Epithelial cell of prostate (primary cell): ENCODE measurements at places on chromosomes 2 and 18.

DNA sequence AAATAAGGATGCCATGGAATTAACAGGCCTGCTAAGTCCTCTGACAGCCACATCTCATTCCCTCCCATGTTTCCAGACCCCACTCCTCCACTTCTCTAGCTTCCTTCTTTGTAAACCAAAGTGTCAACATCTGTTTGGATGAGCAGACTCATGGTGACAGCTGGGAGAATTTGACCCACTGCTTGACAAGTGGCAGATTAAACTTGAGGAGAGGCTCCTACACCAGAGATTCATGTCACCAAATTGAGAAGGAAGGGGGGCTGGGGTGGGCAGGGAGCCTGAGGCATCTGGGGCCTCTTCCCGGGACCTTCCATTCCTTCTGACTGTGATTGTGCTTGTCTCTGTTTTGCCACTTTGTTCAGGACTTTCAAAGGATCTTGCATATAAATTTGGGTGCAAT lies 41.0 kb upstream of the IGFBP5 start:
- no peak for DNase-seq

GRCh38 chr2:58484221-58484620 lies 243.1 kb upstream of the FANCL start:
- DNase-seq, result no peak

GRCh38 chr18:51390702-51391101 lies 193.2 kb upstream of the MEX3C start:
- no peak for DNase-seq

GRCh38 chr2:51404226-51404625 lies 372.3 kb upstream of the NRXN1 start:
- no peak for DNase-seq

DNA sequence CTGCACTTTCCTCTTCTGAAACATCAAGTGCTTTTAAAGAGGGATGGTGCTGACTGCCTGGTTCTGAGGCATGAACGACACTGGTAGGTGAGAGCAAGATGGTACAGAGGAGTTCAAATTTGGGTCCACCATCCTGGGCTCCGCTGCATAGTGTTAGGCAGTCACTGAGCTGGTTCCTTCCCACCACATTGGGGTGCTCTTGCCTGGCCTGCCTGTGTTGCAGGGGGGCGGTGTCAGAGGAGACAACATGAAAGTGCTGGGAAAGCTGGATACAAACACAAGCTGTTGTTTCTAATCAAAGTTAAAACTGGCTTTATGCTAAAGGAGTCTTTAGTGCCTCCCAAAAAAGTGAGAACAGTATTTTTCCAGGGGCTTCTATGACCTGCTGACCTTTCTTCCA lies 258.1 kb downstream of the GBX2 start:
- no peak for DNase-seq

DNA sequence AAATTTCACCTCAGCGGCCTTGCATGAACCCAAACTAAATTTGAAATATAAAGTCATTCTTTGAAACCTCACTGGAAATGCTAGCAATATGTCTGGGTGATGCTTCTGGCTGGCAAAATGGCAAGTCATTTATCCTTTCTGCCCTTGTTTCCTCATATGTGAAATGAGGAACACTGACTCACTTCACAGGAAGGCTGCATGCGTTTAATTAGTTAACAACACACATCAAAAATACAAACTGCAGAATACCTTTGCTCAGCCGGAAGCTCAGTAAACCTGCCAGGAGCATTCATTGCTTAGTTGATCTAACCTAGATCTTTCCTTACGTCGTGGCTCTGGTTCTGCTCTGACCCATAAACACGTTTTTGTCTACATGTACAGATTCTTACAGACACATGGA lies 214.2 kb upstream of the ACVR2A start:
- peak; percentile 6 for DNase-seq

DNA sequence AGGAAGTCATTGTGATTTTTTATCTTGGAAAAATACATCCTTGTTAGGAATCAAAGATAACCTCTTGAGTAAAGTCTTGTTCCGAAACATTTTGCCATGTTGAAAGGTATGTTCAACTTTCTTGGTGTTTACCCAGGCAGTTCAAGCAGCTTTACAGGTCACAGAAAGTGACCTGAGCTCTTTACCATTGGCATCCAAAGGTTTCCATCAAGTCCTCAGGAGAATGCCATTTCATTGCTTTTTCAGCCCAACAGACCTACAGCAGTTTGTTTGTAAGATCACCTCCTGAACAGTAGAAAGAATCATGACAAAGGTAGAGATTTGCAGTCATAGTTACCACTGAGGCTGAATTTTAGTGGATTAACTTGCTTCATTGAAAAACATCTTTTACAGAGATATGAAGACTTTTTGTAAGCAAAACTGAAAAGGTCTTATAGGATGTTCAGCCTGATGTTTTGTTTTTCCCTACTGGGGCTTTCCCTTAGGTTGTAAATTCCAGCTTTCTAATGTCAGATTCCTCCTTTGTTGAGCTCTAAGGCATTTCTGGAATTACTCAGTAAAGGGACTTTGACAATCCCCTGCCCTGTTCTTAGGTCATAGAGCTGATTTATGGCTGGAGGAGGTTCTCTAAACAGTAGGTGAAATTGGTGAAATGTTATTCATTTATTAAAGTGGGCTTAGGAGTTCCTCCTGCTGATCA lies 236.8 kb upstream of the RBMS1 start:
- DNase-seq, result no peak

DNA sequence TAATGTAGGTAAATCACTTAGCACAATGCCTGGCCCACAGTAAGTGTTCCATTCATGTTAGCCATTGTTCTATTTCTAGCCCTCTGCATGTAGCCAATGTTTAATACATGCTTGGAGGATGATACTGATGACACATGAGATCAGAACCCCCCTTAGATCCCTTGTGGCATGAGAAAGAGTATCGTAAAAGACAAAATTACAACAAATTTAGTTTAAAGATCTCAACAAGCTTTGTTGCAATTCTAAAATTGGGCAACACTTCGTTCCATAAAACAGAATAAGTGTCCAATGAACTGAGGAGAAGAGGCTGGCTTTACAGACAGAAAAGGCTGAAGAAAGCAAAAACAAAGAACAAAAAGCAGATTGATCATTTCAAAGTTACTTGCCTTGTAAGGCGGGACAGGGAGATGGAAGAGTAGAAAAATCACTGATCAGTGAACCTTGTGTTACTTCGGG lies 148.7 kb upstream of the SLC1A4 start:
- no peak for DNase-seq

GRCh38 chr2:100453853-100454252 lies 16.4 kb upstream of the NMS start:
- DNase-seq, result no peak

DNA sequence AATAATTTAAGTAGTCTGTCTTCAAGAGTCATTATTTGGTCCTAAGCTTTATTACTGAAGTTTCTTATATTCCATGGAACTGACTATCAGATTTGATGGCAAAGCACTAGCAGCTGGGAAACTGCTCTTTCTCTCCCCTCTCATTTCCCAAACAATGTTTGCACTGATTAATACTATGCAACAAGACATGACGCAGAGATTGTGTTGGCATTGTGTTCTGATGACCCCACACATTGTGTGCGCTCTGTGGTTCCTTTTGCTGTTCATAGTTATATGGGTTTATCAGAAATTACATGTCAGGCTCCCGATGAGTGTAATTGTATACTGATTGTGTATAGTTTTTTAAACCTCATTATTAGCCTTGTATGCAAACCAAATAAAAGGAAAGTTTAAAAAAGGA lies 331.6 kb upstream of the FANCL start:
- no peak for DNase-seq

DNA sequence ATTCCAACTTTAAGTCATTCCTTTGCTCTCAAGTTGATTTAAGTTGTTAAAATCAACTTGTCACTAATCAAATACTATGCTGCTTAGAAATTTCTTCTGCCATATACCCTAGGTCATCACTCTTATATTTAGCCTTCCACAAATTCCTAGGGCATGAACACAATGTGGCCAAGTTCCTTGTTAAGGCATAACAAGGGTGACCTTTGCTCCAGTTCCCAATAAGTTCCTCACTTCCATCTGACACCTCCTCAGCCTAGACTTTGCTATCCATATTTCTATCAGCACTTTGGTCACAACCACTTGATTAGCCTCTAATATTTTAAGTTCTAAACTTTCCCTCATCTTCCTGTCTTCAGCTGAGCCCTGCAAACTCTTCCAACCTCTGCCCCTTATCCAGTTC lies 9.9 kb upstream of the TMEM37 start:
- DNase-seq, result no peak

- DNase-seq, result no peak
Measured at GRCh38 chr2:111673526-111673925, 210.5 kb downstream of the ANAPC1 start.

- no peak for DNase-seq
Measured at GRCh38 chr2:16263241-16263890, 323.0 kb downstream of the MYCN start.

- no peak for DNase-seq
Measured at GRCh38 chr2:190478572-190479195, 55.8 kb downstream of the NEMP2 start.

DNA sequence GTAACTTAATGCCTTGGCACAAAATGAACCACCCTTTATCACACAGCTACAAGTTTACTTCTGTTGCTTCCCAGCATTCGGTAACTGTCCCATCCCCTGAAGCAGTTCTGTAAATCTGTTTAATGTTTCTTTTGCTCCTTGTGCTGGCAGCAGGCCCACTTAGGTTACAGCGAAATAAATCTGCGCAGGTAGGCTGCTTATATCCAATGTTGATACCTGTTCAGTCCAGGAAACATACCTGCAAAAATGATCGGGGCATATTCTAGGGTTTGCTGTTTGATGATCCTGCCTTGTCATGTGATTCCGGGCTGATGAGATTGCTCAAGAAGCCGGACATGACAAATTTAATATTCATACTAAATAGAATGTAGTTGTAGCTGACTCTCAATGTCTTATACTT lies 23.3 kb downstream of the PELI1 start:
- DNase-seq, result peak; percentile 41

- peak; percentile 81 for DNase-seq
Measured at GRCh38 chr2:64751286-64752260, 97.9 kb upstream of the SERTAD2 start.

DNA sequence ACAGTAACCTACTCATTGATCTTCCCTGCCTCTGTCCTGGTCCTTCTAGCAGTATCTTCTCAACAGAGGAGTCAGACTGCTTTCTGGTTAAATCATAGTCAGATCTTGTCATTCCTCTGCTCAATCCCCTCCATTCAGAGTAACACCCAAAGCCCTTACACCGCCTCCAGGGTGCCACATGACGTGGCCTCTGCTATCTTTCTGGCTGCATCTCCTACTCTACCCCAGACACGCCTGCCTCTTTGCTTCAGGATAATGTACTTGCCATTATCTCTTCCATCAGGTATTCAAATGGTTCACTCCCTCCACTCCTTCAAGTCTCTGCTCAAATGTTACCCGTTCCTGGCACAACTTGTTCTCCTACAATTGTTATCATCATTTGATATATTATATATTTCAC lies 36.3 kb upstream of the ACVR2A start:
- no peak for DNase-seq

GRCh38 chr18:76875390-76876325 lies 53.3 kb downstream of the ZNF236 start:
- DNase-seq, result no peak

- DNase-seq, result no peak
Measured at GRCh38 chr2:151237422-151238025, 24.1 kb downstream of the RBM43 start.

- DNase-seq, result no peak
Measured at GRCh38 chr18:69617888-69618287, 217.2 kb downstream of the DOK6 start.

DNA sequence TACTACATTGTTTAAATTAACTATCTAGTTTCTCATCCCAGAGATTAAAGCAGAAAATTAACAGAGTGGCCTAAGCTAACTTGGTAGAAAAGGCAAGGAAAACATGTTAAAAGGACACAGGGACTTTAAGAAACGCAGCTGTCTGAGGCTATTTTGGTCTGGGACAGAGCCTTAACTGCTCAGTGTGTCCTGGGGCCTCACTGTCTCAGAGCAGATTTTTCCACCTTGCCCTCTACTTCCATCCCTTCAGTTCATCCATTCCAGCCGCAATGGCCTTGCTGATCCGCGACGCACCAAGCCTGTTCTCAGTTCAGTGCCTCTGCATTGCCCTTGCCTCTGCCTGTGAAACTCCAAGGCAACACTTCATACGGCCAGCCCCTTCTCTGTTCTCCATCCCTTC lies 114.9 kb upstream of the OSR1 start:
- no peak for DNase-seq

DNA sequence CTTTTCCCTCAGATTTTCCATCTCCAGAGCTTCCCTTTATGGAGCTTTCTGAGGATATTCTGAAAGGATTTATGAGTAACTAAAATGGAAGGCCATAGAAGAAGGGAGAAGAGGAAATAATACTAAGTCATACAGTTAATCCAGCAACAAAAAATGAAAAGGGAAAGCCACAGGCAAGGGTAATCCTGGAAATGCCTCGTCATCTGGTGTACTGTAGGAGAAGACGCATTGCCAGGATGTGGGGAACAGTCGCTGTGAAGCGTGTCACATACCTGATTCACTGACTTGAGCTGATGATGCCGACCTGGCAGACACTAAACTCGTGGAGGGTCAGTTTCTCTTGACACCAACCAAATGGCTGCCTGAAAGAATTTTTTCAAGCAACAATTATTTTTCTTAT lies 34.7 kb upstream of the ALPP start:
- no peak for DNase-seq

DNA sequence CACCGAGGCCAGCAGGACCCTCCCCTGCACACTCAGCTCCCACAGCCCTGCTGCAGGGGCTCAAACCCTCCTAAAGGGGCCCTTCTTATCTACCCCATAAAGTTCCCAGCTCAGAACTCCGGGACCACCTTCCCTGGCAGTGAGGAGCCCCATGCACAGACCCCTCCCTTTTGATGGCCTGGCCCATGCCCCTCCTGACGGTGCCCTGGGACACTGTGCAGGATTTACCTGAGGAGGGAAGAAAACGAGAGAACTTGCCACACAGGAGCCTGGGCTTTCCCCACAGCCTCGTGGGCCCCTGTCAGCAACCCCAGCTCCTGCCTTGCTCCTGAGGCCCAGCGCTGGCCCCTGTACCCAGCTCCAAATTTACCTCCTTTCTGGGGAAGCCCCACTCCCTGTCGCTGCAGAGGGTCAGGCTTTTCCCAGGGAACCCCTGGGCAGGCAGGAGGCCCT lies 206.3 kb upstream of the SALL3 start:
- DNase-seq, result no peak

DNA sequence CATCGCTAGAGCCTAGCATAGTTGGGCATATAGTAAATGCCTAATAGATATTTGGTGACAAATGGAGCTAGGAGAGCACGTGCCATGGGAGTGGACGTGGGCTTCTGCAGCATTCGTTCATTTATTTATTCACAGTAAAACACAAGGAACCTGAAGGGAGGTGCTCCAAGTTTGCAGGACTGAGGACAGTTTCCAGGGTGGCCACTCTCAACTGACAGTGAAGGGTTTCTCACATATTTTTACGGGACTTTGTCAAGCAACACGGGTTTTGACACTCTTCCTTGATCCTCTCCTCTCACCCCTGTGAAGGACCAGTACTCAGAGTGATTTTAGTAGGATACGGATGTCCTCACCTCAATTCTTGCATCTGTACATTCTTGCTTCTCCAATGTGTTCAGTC lies 135.0 kb upstream of the TTC39C start:
- DNase-seq, result no peak

- no peak for DNase-seq
Measured at GRCh38 chr2:1458432-1458831, 45.2 kb downstream of the TPO start.
